ENCODE measurements at places on chromosomes 13 and 19.

DNA sequence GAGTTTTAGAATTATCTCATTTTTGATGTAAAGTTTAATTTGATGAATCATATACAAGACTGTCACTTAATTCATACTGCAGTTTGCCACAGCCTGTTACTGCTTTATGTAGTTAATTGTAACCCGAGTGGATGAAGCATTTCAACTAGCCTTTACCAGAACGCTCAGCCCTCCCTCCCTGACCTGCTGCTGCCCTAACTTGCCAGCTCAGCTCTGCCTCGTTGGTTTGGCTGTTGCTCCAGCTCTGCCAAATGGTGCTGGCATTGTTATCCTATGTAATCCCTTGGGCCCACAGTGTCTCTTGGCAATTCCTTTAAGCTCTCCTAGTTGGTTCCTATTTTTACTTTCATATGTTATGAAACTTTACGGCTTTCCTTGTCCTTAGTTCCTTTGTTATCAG lies 113.3 kb downstream of the LMO7 start:
- peak; percentile 56 for DNase-seq

DNA sequence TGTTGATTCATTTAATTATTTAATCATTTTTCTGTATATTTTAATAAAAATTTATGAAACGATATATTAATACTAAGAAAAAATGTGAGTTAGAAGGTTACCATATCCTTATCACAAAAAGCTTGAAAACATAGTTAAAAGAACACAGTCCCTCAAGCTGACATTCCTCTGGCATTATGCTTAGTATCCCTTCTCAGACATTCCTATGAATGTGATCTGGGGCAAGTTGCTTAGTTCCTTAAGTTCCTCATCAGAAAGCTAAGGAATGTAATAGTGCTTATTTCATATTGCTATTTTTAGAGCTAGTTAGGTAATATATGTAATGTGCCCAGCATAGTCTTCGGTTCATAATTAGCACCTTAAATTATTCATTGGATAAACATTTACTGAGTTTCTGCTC lies 122.8 kb downstream of the MTUS2 start:
- DNase-seq = no peak

GRCh38 chr19:41927497-41928192 lies 604 bp downstream of the ERFL start:
- DNase-seq = no peak

- no peak for DNase-seq
Measured at GRCh38 chr19:56995303-56995702, 124.5 kb upstream of the USP29 start.

GRCh38 chr19:53596056-53596455 lies 35.7 kb upstream of the DPRX start:
- no peak for DNase-seq

DNA sequence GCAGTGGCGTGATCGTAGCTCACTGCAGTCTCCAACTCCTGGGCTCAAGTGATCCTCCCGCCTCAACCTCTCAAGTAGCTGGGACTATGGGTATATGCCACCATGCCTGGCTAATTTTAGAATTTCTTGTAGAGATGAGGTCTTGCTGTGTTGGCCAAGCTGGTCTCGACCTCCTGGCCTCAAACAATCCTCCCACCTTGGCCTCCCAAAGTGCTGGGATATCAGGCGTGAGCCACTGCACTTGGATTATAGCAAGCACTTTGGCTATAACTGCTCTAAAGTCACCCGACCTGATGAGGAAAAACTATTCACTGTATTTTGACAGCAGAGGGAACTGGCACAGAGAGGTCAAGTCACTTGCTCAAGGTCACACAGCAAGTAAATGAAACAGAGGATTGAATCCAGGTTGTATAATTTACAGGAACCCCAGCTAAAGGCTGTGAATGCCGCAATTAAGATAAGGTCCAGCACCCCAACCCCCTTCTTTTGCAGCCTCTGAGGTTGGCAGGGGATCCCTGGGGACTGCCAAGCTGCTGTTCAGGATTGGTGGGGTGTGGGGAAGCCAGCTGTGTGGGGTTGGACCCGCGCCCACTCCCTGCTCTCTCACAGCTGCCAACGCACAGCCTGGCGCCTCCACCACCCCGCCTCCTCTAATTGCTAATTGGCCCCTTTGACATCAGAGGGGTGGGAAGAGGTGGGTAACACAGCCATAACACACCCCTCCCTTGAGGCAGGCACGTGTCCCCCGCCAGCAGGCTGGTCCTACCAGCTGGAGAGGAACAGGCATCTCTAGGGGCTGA lies 6.0 kb downstream of the TMIGD2 start:
- DNase-seq = peak; percentile 100

DNA sequence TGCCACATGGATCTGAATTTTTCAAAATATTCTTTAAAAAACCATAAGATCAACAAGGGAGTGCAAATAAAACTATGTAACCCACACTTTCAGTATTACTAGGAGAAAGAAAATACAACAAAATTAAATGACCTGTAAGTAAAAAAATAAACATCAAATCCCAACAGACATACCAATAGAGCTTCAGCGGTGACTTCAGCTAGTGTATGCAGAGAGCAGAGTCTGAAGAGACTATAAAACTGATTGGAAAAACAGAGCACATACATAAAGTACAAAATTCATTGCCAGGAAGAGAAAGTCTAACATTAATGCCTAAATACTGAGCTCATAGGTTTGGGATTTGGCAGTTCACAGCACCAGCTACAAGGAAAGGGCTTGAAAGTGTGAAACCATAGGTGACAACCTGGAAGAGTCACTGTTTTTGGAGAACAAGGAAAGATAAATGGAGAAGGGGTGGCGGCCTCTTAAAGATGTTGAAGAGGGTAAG lies 291.1 kb downstream of the LMO7 start:
- DNase-seq = no peak

GRCh38 chr13:64928696-64929499 lies 2301.2 kb downstream of the PCDH9 start:
- DNase-seq = no peak

DNA sequence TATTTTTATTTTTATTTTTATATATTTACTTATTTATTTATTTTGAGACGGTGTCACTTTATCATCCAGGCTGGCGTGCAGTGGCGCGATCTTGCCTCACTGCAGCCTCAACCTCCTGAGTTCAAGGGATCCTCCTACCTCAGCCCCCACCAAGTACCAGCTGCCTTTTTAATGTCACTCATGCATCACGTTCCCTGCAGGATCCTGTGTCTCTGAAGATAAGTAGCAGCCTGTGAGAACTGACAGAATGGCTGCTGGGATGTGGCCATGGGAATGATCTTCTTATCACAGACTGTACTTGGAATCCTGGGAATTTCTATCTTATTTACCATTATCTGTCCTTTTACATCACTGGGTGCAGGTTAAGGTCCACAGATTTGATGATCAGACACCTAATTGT lies 9.2 kb upstream of the ZNF761 start:
- no peak for DNase-seq

- no peak for DNase-seq
Measured at GRCh38 chr13:74784959-74785358, 650.8 kb upstream of the KLF12 start.

- no peak for DNase-seq
Measured at GRCh38 chr19:15290166-15290565, 42.2 kb downstream of the BRD4 start.

DNA sequence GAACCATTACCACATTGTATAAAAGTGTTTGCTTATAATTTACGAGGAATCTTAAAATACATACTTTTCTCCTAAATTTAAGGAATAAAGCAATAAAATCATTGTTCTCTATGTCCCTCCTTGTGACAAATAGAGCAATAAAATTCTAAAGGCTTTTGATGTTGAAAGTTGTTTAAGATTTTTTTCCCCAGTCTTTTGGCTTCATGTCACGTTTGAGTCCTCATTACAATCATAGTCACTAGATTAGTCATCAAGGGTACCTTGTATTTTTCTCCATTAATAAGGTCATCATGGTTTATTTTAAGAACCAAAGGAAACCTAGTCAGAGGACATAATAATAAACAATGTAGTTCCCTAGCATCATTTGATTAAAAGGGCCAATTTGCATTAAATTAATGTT lies 3.2 kb downstream of the WBP4 start:
- DNase-seq = no peak

- no peak for DNase-seq
Measured at GRCh38 chr13:20968745-20969144, 66.2 kb upstream of the XPO4 start.

DNA sequence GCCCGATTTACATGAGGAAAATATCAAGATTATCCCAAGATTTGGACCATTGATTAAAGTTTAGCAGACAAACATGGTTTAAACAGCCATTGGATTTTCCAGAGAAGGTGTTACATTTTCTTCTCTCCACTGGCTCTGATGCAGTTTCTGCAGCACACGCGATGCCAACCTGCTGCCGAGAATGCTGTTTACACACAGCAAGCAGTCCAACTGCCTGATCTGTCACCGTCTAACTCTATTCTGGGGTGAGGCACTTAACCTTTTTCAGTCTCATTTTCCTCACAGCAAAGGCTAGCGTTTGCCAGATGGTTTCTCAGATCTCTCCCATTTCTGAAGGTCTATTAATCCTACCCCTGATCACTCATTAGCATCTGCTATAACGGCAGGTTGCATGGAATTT lies 763.5 kb upstream of the GPC6 start:
- peak; percentile 83 for DNase-seq

GRCh38 chr19:17074634-17075034 lies 618 bp downstream of the HAUS8 start:
- DNase-seq = no peak

DNA sequence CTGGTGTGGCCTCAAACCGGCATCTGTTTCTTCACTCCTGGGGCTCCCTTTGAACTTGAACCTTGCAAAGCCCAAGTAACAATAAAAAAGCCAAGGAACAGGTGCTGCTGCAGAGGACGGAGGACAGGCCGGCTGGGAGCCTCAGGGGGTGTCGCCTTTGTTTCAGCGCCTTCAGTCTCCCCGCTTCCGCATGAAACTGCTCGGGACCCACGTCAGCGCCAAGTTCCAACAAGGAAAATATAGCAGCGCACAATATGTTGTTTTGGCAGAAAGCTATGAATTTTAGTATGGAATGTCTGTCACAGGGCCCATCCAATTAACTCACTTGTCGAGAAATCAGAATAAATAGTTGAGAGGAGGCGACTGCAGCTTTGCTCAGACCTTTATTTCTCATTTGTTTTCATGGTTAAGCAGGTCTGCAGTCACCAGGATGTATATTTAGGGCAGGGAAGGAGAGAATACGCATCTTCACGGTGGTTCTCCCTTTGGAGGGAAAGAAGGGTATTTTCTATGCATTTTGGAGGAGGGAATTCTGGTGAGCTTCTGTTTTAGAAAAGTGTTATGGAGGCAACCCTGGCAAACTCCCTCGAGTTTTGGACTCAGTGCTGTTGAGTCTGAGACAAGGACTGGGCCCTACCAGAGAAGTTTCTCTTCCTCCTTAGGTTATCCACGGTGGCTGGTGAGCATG lies 34.3 kb upstream of the MEDAG start:
- DNase-seq = no peak

DNA sequence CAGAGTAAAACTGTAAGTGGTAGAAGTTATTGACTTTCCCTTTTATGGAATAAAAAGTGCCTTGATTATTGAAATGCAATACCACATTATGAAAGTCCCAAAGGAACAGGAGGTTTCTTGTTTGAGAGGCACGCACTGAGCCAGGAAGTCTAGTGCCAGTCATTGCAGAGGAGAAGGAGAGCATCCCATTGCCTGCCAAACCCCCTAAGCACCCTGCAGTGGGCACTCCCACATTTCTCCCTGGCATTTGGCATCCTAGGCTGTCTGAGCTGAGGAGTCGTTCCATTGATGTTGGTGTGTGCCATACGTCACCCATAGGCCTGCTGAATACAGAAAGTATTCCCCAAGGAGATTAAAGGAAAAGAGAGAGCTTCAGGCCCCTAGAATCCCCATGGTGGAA lies 85.7 kb upstream of the MBNL2 start:
- DNase-seq = peak; percentile 75

GRCh38 chr19:13920940-13921747 lies 15.1 kb downstream of the CC2D1A start:
- DNase-seq = peak; percentile 47

DNA sequence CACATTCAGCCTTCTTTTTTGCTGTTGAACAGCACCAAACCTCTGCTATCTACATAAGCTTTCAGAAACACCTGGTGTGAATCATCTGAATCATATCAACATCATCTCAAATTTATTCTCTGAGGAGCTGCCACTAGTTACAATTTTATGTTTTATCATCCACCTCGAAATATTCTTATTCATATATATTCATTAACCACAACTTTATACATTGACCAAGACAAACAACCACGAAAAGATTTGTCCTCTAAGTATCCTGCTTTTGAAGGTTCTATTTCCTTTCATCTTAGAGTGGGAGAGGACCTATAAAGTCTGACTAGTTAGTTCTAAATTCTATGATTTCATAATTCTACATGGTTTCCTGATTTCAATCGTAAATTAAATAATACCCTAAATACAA lies 18.9 kb downstream of the ESD start:
- DNase-seq = no peak

DNA sequence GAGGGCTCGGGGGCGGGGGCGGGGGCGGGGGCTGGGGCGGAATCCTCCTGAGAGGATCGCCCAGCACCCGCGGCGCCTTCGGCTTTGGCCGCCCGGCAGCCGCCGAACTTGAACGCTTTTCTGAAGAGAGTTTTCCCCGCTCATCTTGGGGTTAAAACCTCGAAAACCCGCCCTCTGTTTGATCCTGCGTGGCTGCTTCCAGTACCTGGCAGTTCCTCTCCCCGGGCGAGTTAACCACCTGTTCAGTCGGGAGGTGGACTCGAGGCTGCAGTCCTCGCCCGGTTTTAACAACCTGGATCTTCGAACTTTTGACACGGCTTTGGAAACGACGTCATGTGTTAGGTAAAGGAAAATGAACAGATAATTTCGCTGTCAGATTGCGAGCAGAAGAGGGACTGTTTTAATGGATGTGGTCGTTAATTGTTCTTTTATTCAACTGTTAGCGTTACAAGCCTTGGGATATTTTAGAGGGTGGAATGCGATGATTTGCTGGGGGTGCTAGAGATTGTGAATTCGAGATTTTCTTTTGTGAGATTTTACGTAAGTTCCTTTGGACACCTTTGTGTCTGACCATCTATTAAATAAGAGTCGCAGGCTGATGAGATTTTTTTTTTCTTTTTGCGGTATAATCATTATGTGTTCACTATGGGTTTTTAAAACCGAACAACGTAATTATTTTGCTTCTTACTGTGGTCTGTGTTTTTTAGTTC lies 1.0 kb downstream of the FNDC3A start:
- peak; percentile 82 for DNase-seq

- no peak for DNase-seq
Measured at GRCh38 chr13:27917121-27917947, 2.5 kb upstream of the PDX1 start.

GRCh38 chr13:58343076-58343475 lies 711.5 kb downstream of the PCDH17 start:
- no peak for DNase-seq

DNA sequence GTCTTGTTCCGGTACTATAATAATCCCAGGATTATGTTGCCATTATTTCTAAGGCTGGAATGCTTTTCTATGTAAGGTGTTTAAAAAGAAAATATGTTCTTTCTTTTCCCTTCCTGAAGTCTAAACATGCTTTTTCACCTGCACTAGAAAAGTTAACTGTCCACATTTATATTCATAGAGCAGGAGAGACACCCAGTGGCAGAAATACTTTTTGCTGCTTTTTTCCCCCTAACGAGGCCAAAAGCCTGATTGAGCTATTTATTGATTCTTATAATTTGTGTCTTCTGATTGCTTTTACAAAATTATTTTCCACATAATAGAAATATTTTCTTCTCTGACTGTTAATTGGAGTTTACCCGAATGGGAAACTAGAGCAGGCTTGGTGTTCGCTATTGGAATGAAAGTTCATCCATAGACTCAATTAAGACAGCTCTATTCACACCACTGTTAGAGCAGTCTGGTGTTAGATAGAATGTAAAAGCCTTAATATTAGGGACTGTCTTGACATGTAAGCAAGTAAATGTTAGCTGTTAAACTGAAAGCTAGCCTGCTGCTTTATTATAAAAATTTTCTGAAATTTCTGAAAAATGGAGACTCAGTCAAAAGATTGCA lies 15.8 kb downstream of the GPR180 start:
- peak; percentile 15 for DNase-seq
